Activated naive CD4-positive, alpha-beta T cell treated with anti-CD3 and anti-CD28 coated beads for 36 hours (primary cell): ENCODE measurements at places on chromosomes 1 and 21. TPM values are rescaled to one million over a fixed set of nuclear protein-coding genes. Genes with fewer than 3 reads are reported as not detected.

The TPTE gene
- total RNA-seq, result not detected

The CDKN2C gene
- total RNA-seq, result 13.5 TPM

GRCh38 chr1:117600325-117600943 is 5.4 kb upstream of the TENT5C start:
- DNase-seq, result no peak
- no peaks in the 10 kb centered on the region for H3K36me3 ChIP-seq
- no peak overlapping the region for H3K4me3 ChIP-seq
- no peak overlapping the region for H3K27ac ChIP-seq

- H3K27ac ChIP-seq, result no peak overlapping the region
- peaks cover 4% of the 10 kb centered on the region for H3K4me1 ChIP-seq
- H3K27me3 ChIP-seq, result peaks cover 25% of the 10 kb centered on the region
- no peak for DNase-seq
- no peak overlapping the region for H3K4me3 ChIP-seq
- no peaks in the 10 kb centered on the region for H3K36me3 ChIP-seq
These were observed 122.3 kb downstream of the ESRRG start for GRCh38 chr1:216600730-216601609.

The GBP6 gene
- total RNA-seq, result not detected

DNA sequence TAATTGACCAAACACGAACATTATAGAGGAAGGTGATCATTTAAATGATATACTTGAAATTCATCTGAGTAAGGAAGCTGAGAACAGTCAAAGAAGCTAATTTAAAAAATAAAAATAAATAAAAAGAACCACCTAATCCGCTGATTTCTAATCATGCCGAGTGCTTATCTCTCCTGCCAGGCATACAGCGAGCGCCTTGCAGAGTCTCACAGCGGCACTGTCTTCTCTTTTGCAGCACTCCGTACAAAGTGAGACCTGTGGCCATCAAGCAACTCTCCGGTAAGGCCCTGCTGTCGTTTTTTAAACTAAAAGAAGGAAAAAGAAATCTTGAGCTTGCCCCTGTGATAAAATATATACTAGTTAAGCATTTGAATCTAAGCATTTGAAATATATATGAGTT is 45.3 kb downstream of the PDE9A start:
- H3K4me1 ChIP-seq, result no peaks in the 10 kb centered on the region
- H3K27me3 ChIP-seq, result no peaks in the 10 kb centered on the region
- no peak overlapping the region for H3K4me3 ChIP-seq
- H3K36me3 ChIP-seq, result no peaks in the 10 kb centered on the region
- no peak overlapping the region for H3K27ac ChIP-seq

- no peak overlapping the region for H3K27ac ChIP-seq
- no peaks in the 10 kb centered on the region for H3K36me3 ChIP-seq
- no peak for DNase-seq
- no peak overlapping the region for H3K4me3 ChIP-seq
These were observed 145.2 kb upstream of the ZNF648 start for GRCh38 chr1:182206626-182207239.

The RAD54L gene
- total RNA-seq, result 83.9 TPM

GRCh38 chr1:55234016-55234415 is 18.9 kb upstream of the USP24 start:
- peaks cover 9% of the 10 kb centered on the region for H3K27me3 ChIP-seq
- H3K36me3 ChIP-seq, result no peaks in the 10 kb centered on the region
- no peak overlapping the region for H3K27ac ChIP-seq
- peaks cover 11% of the 10 kb centered on the region for H3K4me1 ChIP-seq
- no peak overlapping the region for H3K4me3 ChIP-seq

The PTCH2 gene
- 0.94 TPM for total RNA-seq

GRCh38 chr1:22851517-22851916 is 121.1 kb downstream of the LACTBL1 start:
- no peaks in the 10 kb centered on the region for H3K36me3 ChIP-seq
- H3K4me3 ChIP-seq, result no peak overlapping the region
- no peak overlapping the region for H3K27ac ChIP-seq
- no peak for DNase-seq
- no peaks in the 10 kb centered on the region for H3K4me1 ChIP-seq
- H3K27me3 ChIP-seq, result peaks cover 6% of the 10 kb centered on the region

The UBE2Q1 gene
- 79.2 TPM for total RNA-seq

DNA sequence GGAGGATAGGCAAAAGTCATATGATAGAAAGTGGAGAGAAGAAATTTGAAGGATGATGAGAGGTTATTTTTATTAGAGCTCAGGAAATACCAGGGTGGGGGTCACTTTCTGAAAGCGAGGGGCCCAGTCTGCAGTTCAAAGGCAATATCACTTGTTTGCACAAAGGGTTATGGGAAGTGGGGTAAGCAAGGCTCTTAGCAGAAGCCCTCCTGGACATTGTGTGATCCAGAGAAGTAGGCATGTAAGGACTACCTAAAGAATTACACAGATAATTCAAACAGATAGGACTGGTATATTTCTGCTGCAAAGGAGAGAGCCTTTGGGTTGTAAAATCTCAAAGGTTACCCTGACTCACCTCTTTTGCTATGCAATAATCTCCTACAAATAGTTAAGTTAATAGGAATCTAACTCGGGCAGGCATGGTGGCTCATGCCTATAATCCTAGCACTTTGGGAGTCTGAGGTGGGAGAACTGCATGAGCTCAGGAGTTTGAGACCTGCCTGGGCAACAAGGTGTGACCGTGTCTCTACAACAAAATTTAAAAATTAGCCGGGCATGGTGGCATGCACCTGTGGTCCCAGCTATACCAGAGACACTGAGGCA is 25.2 kb upstream of the PRRC2C start:
- H3K4me3 ChIP-seq, result no peak overlapping the region
- H3K36me3 ChIP-seq, result no peaks in the 10 kb centered on the region
- H3K4me1 ChIP-seq, result no peaks in the 10 kb centered on the region
- no peaks in the 10 kb centered on the region for H3K27me3 ChIP-seq

GRCh38 chr1:236836157-236836556 is 41.1 kb downstream of the MTR start:
- H3K36me3 ChIP-seq, result peaks cover 44% of the 10 kb centered on the region
- H3K4me3 ChIP-seq, result no peak overlapping the region
- peaks cover 5% of the 10 kb centered on the region for H3K4me1 ChIP-seq
- no peak for DNase-seq
- H3K27me3 ChIP-seq, result no peaks in the 10 kb centered on the region
- H3K27ac ChIP-seq, result no peak overlapping the region

- no peak for DNase-seq
- no peak overlapping the region for H3K27ac ChIP-seq
- H3K27me3 ChIP-seq, result no peaks in the 10 kb centered on the region
- no peaks in the 10 kb centered on the region for H3K4me1 ChIP-seq
These were observed 435.8 kb downstream of the MRPL39 start for GRCh38 chr21:25171438-25171837.

The CFAP141 gene
- total RNA-seq, result not detected

The TEDDM1 gene
- total RNA-seq, result not detected

DNA sequence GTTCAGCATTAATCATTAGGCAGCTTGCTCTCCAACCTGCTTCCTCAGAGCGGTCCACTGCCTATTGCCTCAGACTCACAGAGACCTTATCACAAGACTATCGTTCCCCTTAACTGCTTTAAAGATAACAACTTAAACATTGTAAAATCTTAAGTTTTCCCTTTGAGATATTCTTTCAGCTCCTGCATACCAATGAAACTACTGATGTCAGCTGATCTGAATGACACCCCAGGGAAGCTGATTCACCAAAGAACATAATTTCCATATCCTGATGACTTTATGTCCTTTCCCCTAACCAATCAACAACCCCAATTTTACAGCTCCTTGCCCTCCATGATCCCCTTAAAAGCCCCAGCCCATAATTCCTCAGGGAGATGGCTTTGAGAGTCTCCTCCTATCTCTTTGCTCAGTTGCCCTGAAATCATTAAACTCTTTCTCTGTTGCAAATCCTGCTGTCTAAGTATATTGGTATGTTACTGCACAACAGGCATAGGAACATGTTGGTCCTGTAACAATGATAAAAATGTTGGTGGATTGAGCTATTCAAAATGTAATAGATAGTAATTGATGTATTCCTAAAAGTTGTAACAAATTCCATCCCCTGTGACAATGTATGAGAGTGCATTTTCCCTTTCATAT is 621.4 kb upstream of the RGS18 start:
- no peaks in the 10 kb centered on the region for H3K4me1 ChIP-seq
- no peaks in the 10 kb centered on the region for H3K36me3 ChIP-seq
- no peaks in the 10 kb centered on the region for H3K27me3 ChIP-seq
- no peak for DNase-seq
- H3K4me3 ChIP-seq, result no peak overlapping the region
- no peak overlapping the region for H3K27ac ChIP-seq

The DCST1 gene
- total RNA-seq, result not detected

GRCh38 chr1:206420471-206420870 is 49.8 kb upstream of the IKBKE start:
- H3K4me3 ChIP-seq, result no peak overlapping the region
- H3K36me3 ChIP-seq, result peaks cover 3% of the 10 kb centered on the region
- no peak for DNase-seq
- no peak overlapping the region for H3K27ac ChIP-seq
- no peaks in the 10 kb centered on the region for H3K4me1 ChIP-seq
- H3K27me3 ChIP-seq, result no peaks in the 10 kb centered on the region

DNA sequence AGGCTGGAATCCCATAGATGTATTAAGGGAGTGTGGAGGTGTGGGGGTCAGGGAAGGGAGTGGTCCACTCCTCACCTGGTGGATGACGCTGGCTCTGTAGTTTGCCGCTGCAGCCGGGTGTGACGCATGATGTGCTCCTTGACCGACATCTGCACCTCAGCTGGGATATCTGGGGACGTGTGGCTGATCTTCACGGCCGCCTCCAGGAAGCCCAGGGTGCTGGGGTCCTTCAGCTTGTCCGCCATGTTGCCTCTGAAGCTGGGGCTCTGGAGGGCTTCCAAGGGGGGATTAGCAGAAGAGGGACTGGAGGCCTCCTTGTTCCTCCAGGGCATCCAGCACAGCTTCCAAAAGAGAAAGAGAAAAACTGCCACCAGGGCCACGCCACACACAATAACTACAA is 14.1 kb downstream of the SYT6 start:
- no peaks in the 10 kb centered on the region for H3K36me3 ChIP-seq
- no peaks in the 10 kb centered on the region for H3K4me1 ChIP-seq
- H3K4me3 ChIP-seq, result no peak overlapping the region
- H3K27me3 ChIP-seq, result peaks cover 7% of the 10 kb centered on the region
- H3K27ac ChIP-seq, result no peak overlapping the region

DNA sequence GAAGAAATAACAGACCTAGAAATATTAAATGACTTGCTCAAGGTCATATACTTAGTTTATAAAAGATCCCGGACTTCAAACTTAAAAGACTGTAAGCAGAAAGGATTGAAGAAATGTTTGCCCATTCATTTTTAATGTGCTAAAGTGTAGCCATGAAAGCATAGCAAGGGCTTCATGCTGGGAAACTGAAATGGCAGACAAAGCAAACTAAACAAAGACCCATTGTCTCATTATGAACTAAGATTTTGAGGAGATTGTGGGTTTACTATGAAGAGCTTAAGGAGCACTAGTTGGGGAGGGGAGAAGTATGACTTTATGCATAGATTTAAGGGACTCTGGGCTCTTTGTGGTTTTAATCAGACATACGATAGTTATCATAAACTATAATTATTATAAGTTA is 26.3 kb downstream of the ADAMTS1 start:
- H3K4me3 ChIP-seq, result no peak overlapping the region
- no peaks in the 10 kb centered on the region for H3K4me1 ChIP-seq
- H3K36me3 ChIP-seq, result no peaks in the 10 kb centered on the region
- H3K27me3 ChIP-seq, result no peaks in the 10 kb centered on the region
- DNase-seq, result no peak
- no peak overlapping the region for H3K27ac ChIP-seq

- peaks cover 6% of the 10 kb centered on the region for H3K4me1 ChIP-seq
- H3K27ac ChIP-seq, result no peak overlapping the region
- no peak for DNase-seq
- no peaks in the 10 kb centered on the region for H3K36me3 ChIP-seq
These were observed 2.1 kb downstream of the GJA8 start for GRCh38 chr1:147904726-147905125.

- H3K36me3 ChIP-seq, result no peaks in the 10 kb centered on the region
- H3K4me1 ChIP-seq, result peaks cover 9% of the 10 kb centered on the region
These were observed 12.5 kb downstream of the AGRN start for GRCh38 chr1:1032424-1032823.

DNA sequence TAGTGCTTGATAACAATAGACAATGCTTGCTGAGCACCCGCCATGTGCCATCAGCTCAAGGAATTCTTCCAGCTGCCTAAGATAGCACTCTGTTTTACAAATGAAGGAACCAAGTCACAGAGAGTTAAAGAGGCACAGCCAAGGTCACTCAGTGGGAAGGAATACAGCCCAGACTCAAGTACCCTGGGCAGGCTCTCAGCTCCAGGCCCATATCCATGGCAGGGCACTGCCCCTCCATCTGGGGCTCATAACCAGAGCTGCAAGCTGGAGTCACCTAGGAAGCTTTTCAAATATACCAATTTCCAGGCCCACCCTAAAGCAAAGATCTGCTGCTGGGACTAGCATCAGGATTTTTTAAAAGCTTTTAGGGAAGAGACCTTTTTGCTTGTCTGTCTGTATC is 1.6 kb downstream of the CLEC20A start:
- no peaks in the 10 kb centered on the region for H3K27me3 ChIP-seq
- H3K27ac ChIP-seq, result no peak overlapping the region
- no peak for DNase-seq
- no peaks in the 10 kb centered on the region for H3K4me1 ChIP-seq
- no peak overlapping the region for H3K4me3 ChIP-seq

The AZIN2 gene
- 1.6 TPM for total RNA-seq

DNA sequence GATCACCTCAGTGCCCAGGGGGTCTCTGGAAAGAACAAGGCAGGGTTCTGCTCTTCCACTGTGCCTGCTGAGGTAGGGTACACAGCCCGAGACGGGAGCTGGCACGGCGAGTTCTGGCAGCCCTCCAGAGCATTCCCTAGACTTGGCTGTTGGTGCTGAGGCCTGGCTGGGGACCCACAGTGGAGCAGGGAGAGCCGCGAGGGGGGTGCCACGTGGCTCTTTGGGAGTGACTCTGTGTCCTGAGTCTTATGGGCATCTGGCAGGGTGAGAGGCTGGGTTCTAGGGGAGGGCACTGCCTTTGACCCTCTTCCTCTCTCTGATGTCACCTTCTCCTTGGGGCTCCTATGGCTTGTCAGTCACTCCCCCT is 336.4 kb downstream of the CAMTA1 start:
- no peak overlapping the region for H3K27ac ChIP-seq
- no peaks in the 10 kb centered on the region for H3K4me1 ChIP-seq

DNA sequence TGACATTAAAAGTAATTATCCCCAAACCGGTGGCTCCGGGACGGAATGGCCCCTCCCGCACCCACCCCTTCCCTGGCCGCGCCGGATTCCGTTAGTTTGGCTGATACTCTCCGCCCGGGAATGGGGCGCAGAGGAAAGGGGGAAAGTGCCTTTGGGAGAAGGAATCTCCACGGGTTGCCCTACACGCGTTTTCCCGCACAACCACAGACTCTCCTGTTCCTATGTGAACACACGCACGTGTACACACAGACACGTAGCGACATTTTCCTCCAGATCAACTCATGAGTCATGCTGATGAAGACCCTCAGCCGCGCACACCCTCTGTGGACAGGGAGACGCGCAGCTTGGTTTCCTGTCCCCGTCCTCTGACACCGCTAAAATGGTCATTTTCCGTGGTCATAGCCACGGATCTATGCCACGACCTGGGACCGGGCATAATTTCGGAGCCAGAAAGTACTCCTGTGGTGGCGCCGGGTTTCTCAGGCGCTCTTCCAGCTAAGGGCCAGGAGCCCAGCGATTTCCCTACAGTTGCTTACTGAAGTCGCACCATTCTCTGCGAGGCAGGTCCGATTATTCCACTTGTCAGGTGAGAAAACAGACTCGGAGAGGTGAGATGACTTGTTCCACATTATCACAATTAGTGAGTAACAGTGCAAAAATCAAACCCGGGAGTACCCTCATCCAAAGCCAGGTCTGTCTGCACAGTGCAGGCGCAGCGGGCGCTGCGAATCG is 4.0 kb upstream of the DMRTA2 start:
- H3K27ac ChIP-seq, result no peak overlapping the region
- H3K4me1 ChIP-seq, result peaks cover 42% of the 10 kb centered on the region
- DNase-seq, result no peak
